CD4-positive, alpha-beta T cell treated with Interleukin-6 at 100 ng/mL for 8 hours (primary cell): ENCODE measurements at places on chromosomes 13 and 19.

GRCh38 chr19:30665449-30665848 lies 293.3 kb downstream of the ZNF536 start:
- DNase-seq = no peak

DNA sequence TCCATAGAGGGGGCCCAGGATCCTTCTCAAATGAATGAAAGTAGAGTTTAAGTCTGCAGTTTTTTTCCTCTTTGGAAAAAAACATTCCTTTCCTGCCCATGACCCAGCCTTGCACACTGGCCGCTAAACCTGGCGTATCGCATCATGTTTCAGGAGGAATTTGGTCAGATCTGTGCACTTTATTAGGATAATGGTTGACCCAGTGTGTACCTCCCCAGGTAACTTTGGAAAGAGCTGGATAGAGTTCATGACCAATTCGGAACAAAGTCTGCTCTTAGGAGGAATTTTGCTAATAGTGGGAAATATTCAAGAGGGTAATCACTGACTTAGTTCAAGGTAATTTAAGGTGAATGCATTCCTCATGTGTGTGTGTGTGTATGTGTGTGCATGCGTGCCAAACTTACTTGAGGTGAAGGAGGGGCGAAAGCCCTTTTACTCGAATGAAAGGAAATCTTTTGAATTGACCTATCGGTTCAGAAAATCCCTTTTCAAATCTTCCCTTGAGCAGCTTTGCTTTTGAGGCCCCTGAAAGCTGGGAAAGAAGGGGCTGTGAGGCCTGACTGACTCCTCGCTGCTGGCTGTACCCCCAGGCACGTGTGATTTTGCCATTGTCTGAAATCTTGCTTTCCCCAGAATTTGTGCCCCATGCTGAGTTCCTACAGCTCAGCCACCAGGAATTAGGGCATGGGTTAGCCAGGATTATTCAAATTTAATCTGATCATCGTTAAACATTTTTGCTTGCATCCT lies 46.3 kb downstream of the SIPA1L3 start:
- no peak for DNase-seq

DNA sequence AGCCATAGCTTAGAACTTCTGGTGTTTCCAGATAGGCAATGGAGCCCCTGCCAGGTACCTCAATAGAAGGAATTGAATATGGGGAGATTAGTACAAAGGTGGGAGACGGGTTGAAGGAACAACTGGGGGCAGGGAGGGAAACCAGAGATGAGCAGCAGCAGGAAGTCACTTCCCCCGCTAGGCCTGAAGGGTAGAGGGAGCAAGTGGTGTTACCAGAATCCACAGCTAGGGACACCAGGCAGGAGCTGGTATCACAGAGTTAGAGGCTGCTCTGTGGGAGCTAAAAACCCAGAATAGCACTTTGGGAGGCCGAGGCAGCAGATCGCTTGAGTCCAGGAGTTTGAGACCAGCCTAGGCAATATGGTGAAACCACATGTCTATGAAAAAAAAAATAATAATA lies 15.3 kb upstream of the HNRNPUL1 start:
- DNase-seq = no peak

DNA sequence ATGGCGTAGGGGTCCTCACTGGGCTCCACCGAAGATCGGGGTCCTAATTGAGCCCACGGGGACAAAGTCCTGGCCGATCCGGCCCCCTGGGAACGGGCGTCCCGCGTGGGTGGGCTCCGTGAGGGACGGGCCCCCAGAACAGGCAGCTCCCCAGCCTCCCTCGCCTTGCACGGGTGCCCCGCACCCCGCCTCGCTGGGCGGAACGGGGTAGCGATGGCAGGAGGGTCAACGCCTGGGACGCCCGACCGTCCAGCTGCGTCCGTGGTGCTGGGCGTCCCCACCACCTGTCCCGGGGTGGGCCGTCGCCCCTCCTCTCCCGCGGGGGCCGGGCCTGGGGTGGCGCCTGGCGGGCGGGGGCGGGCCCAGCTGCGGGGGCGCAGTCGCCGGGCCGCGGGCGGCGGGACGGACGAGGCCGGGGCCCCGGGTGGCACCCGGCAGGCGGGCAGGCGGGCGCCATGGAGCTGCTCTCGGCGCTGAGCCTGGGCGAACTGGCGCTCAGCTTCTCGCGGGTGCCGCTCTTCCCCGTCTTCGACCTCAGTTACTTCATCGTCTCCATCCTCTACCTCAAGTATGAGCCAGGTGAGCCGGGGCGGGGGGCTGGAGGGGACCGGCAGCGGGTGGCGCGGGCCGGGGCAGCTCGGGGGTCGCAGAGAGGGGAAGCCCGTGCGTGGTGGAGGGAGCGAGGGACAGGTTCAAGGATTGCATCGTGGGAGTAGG lies at the start of gene TMEM38A:
Gene TMEM38A (plus strand): TSS at position 377 of the 717 bp plus-strand sequence. CDS start 79 bp downstream, at position 456.
- peak; percentile 16 for DNase-seq

- DNase-seq = no peak
Observed at GRCh38 chr13:76825430-76825829, 60.8 kb downstream of the KCTD12 start.

- DNase-seq = peak; percentile 41
Observed at GRCh38 chr19:13597640-13598039, 91.4 kb upstream of the CACNA1A start.
